Glutamatergic neuron (in vitro differentiated cells): ENCODE measurements at places on chromosomes 1 and 21. TPM values are rescaled to one million over a fixed set of nuclear protein-coding genes. Genes with fewer than 3 reads are reported as not detected.

DNA sequence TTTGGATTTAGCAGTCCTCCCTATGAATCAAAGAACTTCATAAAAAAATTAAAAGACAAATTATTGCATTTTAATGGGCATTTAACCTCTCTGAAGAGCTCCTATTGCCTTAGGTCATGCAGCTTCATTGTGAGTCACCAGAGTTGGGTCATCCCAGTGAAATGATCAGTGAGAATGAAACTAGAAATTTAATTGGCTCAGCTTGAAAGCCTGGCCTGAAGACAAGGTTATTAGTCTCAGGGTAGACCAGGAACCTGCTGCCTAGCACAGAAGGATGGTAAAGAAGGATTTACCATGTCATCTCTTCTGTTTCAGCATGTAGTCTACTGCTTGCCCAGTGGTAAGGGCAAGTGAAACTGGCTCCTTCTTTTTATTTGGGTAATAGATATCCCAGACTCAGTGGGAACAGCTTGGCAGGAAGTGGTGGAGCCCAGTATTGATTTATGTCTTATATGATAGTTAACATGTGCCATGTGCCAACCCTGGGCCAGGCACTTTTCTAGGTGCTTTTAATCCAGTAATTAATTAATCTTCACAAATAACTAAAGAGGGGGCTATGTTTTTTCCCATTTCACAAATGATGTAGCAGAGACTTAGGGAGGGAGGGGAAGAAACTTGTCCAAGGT is 23.6 kb downstream of the LAMC2 start:
- peak overlapping the region; percentile 82 for H3K27ac ChIP-seq
- H3K36me3 ChIP-seq, result no peaks in the 10 kb centered on the region
- H3K27me3 ChIP-seq, result peaks cover 13% of the 10 kb centered on the region

Gene SLC6A9
- total RNA-seq, result 8.9 TPM

GRCh38 chr1:67791686-67792085 is 41.6 kb downstream of the GNG12 start:
- no peaks in the 10 kb centered on the region for H3K27me3 ChIP-seq
- no peak for DNase-seq
- no peak overlapping the region for H3K4me3 ChIP-seq
- no peaks in the 10 kb centered on the region for H3K36me3 ChIP-seq
- H3K4me1 ChIP-seq, result no peaks in the 10 kb centered on the region
- H3K27ac ChIP-seq, result no peak overlapping the region

DNA sequence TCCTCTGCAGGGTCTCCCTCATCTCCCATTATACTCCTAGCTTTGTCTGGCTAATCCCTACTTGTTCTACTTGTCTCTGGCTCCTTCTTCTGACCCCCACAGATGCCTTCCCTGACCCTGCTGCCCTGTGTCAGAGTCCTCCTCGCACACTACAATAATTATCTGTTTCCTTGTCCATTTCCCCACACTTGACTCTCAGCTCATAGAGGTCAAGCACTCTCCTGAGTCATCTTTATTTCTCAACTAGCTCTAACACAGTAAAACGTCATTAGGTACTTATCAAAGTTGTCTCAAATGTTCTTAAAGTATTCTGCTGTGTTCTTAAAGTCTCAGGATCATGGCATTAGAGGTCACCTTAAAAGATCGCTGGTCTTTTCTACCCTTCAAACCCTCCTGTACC is 47.1 kb downstream of the C8A start:
- no peak for DNase-seq
- no peaks in the 10 kb centered on the region for H3K36me3 ChIP-seq
- no peak overlapping the region for H3K27ac ChIP-seq
- H3K4me1 ChIP-seq, result peaks cover 12% of the 10 kb centered on the region

DNA sequence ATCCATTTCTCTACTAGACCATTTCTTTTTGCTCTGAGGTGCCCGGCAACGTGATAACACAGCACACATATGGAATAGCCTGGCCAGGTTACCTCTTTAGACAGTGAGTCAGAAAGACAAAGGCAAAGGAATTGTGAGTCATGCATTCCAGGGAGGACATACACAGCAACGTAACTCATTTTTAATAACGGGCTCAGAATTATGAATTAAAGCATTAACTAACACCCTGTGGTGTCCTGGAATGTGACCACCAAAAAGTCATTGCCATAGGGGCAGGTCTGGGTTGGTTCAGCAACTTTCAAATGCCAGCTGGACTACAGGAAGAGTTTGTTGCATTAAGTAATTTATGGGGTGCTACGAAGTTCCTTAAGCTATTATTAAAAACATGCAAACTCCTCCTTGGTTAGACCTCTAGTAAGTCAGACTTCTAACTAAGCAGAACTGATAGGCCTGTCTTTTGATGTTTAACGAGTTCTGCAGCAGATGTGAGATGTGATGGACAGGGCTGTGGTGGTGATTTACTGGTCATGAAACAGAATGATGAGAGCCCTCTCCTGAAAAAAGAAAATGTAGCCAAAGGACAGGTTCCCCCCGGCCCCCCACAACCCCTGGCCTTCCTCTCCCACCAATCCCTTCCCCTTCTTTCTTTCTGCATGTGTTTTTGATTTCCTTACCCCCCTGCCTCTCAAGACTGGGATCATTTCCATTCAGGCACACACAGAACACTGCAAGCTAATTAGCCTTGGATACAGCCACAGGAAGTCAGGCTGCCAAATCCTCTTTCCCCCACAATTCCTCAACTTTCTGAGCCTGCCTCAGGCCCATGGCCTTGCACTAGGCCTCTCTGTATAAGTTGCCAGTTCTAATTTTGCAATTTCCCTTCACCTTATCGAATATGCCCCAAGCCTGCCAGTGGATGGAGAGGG is 88.9 kb upstream of the HAO2 start:
- H3K4me3 ChIP-seq, result no peak overlapping the region
- H3K27me3 ChIP-seq, result peaks cover 3% of the 10 kb centered on the region
- no peaks in the 10 kb centered on the region for H3K4me1 ChIP-seq
- H3K27ac ChIP-seq, result no peak overlapping the region
- H3K36me3 ChIP-seq, result no peaks in the 10 kb centered on the region

GRCh38 chr1:19800076-19800804 is 524 bp upstream of the TMCO4 start:
- DNase-seq, result peak; percentile 29
- H3K36me3 ChIP-seq, result no peaks in the 10 kb centered on the region
- peak overlapping the region; percentile 80 for H3K4me3 ChIP-seq
- peaks cover 24% of the 10 kb centered on the region for H3K27me3 ChIP-seq
- H3K4me1 ChIP-seq, result no peaks in the 10 kb centered on the region

DNA sequence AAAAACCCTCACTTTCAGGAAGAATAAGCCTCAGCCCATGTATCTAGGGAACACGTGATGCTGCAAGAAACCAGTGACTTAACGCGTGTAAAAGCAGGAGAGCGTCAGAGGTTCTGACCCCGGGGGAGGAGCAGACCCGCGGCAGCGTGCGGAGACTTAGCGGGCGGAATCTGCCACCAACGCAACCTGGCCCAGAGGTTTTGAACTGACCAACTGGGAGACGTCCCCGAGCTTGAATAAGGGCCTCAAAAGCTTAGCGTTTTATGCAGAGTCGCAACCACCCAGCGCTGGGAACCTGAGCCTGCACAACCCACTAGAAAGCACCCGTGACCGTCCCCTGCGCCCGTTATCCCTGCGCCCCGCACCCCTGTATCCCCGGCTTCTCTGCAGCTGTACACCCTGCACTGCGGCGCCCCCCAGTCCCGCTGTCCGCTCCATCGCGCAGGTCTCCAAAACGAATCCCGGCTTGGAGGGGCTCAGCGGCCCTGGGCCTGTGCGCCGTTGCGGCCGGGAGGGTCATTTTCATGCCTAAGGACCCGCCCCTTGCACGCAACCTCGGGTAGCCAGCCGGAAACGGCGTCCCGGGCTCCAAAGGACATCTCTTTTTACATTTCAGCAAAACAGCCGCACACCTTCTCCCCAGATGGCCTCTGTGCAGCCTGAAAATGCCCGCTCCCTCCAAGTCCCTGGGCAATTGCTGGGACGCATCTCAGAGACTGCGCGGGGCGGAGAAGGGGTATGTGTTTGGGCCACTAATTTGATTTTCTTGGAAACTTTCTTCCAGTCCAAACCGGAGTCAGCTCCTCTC is 29.4 kb upstream of the TRIM17 start:
- peak; percentile 36 for DNase-seq
- H3K36me3 ChIP-seq, result peaks cover 5% of the 10 kb centered on the region
- H3K4me3 ChIP-seq, result peak overlapping the region; percentile 89
- H3K27ac ChIP-seq, result no peak overlapping the region
- H3K27me3 ChIP-seq, result peaks cover 22% of the 10 kb centered on the region

Gene ARHGEF2
- 222 TPM for total RNA-seq

DNA sequence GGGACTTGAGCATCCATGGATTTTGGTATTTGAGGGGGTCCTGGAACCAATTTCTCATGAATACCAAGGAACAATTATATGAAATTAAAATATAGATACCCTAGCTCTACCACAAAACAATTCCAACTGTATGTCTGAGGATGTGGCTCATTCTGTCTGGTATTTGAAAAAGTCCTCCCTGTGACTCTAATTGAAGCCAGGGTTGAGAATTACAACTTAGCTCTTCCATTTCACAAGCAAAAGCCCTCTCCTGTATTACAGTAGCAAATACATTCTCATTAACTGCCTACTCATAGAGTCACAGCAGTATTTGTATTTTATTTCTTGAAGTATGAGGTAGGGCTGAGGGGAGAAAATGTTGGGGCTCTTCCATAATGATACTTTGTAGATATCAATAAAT is 187.8 kb upstream of the OLFM3 start:
- no peak overlapping the region for H3K27ac ChIP-seq
- H3K36me3 ChIP-seq, result no peaks in the 10 kb centered on the region
- H3K4me3 ChIP-seq, result no peak overlapping the region
- no peaks in the 10 kb centered on the region for H3K4me1 ChIP-seq

DNA sequence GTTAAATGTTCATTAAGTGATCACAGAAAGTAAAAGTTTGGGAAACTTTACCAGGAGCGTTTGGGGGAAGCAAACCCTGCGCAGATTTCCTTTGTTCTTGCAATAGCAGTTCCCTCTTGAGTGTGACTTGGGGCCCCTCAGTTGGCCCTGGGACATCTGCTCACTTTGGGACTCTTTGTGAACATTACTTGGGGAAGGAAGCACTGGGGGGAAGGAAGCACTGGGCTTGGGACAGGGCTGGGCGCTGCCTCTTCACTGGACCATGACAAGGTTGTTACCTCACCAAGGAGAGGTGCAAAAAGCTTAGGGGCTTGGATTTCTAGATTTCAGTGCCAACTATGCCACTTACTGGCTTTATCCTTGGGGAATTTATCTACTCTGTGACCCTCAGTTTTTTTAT is 63.5 kb downstream of the ETS2 start:
- H3K27ac ChIP-seq, result no peak overlapping the region
- no peak for DNase-seq
- H3K4me1 ChIP-seq, result no peaks in the 10 kb centered on the region
- no peak overlapping the region for H3K4me3 ChIP-seq
- no peaks in the 10 kb centered on the region for H3K27me3 ChIP-seq
- H3K36me3 ChIP-seq, result no peaks in the 10 kb centered on the region

- no peak overlapping the region for H3K27ac ChIP-seq
- no peaks in the 10 kb centered on the region for H3K36me3 ChIP-seq
- no peaks in the 10 kb centered on the region for H3K4me1 ChIP-seq
- H3K4me3 ChIP-seq, result no peak overlapping the region
- no peaks in the 10 kb centered on the region for H3K27me3 ChIP-seq
- DNase-seq, result no peak
Measured at GRCh38 chr1:199064971-199065370, 426.1 kb downstream of the PTPRC start.

Gene FCGR2B
- total RNA-seq, result not detected

DNA sequence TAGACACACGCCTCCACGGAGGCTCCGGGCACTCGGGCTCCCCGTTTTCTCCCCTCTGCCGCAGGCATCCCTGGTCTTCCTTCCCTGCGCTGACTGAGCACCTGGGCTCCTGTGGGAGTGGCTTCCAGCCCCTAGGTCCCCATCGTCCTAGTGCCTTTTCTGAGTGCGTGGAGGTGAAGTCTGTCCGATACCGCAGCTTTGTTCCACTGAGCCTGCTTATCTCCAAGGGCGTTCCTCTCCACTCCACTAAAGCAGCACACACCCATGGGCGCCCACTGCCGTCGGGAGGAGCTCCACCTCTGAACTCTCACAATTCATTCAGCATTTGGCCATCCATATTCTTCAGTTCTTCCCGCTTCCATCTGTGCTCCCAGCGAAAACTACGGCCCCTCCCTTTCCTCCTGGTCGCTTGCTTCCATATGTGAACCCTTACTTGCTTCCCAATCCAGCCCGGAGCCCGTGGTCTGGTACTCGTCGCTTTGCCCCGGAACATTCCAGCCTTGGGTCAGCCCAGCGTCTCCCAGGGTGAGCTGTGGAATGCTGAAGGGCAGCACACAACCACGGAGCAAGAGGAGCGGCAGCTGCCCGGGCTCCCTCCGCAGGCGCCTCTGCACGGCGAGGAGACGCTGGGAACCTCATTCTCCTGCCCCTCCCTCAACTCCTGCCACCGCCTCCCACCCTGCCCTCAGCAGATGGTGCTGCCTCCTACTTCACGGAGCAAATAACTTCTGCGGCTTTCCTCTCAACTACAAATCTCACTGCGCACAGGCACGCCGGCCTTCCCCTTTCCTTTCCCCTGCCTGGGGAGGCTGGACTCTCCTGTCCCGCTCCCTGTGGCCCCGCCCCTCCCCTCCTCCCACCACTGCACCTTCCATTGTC is 27.5 kb downstream of the ATP8B2 start:
- peaks cover 4% of the 10 kb centered on the region for H3K36me3 ChIP-seq
- peak; percentile 60 for DNase-seq
- peak overlapping the region; percentile 93 for H3K4me3 ChIP-seq
- H3K4me1 ChIP-seq, result peaks cover 31% of the 10 kb centered on the region
- H3K27me3 ChIP-seq, result peaks cover 12% of the 10 kb centered on the region
- peak overlapping the region; percentile 75 for H3K27ac ChIP-seq

Gene IGSF5
- total RNA-seq, result not detected
